GM13976 (cell line): ENCODE measurements at places on chromosomes 4 and X.

GRCh38 chrX:38627683-38628082, 66.3 kb downstream of the TSPAN7 start:
- DNase-seq: peak; percentile 15

DNA sequence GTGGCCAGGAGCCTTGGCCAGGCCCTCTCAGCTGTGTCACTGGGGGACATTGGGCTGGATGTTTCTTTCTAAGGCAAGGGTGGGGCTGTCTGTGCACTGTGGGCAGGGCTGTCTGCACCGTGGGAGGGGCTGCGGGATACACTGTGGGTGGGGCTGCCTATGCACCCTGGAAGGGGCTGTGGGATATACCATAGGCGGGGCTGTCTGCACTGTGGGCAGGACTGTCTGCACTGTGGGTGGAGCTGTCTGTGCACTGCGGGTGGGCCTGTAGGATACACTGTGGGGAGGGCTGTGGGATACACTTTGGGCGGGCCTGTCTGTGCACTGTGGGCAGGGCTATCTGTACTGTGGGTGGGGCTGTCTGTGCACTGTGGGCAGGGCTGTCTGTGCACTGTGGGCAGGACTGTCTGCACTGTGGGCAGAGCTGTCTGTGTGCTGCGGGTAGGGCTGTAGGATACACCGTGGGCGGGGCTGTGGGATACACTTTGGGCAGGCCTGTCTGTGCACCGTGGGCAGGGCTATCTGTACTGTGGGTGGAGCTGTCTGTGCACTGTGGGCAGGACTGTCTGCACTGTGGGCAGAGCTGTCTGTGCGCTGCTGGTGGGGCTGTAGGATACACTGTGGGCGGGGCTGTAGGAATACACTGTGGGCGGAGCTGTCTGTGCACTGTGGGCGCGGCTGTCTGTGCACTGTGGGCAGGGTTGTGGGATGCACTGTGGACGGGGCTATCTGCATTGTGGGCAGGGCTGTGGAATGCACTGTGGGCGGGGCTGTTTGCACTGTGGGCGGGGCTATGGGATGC, 31.1 kb downstream of the ACOX3 start:
- DNase-seq: no peak

- DNase-seq: no peak
Measured at GRCh38 chr4:55055529-55055928, 69.9 kb downstream of the KDR start.

DNA sequence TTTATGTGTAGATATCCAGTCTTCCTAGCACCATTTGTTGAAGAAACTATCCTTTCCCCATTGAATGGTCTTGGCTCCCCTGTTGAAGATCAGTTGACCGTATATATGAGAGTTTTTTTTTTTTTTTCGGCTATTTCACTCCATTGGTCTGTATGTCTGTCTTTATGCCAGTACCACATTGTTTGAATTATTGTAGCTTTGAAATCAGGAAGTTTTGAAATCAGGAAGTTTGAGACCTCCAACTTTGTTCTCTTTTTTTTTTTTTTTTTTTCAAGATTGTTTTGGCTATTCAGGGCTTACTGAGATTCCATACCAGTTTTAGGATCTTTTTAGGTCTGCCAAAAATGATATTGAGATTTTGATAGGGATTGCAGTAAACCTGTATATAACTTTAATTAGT, 4.3 kb upstream of the SCD5 start:
- DNase-seq: no peak

DNA sequence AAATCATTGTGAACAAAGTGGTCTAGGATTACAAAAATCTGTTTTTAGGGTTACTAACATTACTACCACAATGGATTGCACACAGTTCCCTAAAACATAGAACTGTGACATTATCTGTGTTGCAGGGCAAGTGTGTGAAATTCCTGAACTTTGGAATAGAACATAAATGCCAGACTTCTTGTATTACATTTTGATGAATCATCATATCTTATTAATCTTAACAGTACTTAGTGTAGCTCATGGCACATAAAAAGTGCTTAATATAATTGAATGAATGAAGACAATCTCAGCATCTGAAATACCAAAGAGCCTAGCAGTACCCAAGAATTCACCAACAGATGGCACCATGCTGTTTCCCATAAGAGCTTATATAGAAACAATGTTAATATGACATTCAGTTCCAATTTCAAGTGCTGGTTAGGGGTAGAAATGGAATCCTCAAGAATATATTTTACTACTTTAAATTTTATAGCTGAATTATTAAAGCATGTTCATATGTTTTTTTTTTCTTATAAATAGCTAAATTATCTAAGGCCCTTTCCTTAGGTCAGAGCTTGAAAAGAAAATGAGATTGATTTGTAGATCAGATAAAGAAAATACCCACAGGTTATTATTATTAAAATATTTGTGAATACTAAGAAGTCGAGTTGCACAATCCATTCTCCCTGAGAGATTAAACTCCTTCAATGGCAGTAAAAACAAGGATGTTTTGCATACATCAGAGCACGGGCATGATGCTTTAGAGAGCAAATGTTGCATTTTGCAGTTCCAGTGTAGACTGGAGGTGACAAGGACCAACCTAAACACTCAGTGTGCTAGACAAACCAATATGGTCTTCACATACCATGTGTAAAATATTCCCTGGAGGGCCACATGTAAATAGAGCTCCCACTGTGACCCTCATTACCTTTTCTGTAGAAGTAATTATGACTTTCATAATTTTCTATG, 25.7 kb upstream of the SHISA3 start:
- peak; percentile 62 for DNase-seq

GRCh38 chr4:125039550-125039949, 275.2 kb upstream of the FAT4 start:
- no peak for DNase-seq
